ENCODE measurements at places on chromosomes 6 and 20.

DNA sequence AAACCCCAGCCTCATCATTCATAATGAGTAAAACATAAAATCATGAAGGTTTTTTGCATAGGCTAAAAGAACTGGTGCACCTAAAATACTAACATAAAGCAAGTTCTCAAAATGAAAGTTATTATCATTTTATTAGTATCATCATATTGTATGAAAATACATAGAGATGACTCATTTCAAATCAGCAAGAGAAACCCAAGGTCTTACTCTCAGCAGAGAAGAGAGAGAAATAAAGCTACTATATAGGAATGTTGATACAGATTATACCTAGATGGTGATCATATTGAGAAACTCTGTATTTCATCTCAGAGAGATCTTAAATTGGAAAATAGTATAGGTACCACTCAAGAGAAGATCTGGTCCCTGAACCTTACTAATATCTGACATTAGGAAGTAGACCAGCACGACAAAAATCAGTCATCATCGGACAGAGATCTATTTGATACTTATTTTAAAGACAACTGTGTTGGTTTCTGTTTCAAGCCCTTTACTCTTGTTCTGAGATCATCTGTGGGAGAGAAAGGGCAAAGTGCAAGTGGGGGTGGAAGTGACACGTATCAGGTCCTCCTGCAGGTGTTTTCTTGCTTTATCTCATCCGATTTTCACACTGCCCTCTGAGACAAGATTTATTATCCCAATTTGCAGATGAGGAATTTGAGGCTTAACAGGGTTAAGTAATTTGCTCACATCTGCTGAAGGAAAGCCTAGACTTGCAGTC is 532.3 kb downstream of the MAFB start:
- no peak overlapping the region for H3K27ac ChIP-seq
- no peaks in the 10 kb centered on the region for H3K36me3 ChIP-seq
- no peaks in the 10 kb centered on the region for H3K27me3 ChIP-seq
- DNase-seq, result no peak
- no peak overlapping the region for H3K4me3 ChIP-seq

- no peaks in the 10 kb centered on the region for H3K36me3 ChIP-seq
- no peak for DNase-seq
Observed at GRCh38 chr6:93165850-93166430, 253.4 kb downstream of the EPHA7 start.

- DNase-seq, result peak; percentile 31
- no peaks in the 10 kb centered on the region for H3K4me1 ChIP-seq
- H3K36me3 ChIP-seq, result peaks cover 4% of the 10 kb centered on the region
- no peak overlapping the region for H3K27ac ChIP-seq
Observed at GRCh38 chr6:125066964-125067363, 86.6 kb upstream of the TPD52L1 start.

GRCh38 chr6:163588220-163588919 is 173.9 kb downstream of the QKI start:
- no peak overlapping the region for H3K27ac ChIP-seq
- peaks cover 3% of the 10 kb centered on the region for H3K36me3 ChIP-seq
- DNase-seq, result no peak
- no peaks in the 10 kb centered on the region for H3K27me3 ChIP-seq

- peaks cover 2% of the 10 kb centered on the region for H3K36me3 ChIP-seq
- no peak for DNase-seq
- H3K27ac ChIP-seq, result no peak overlapping the region
- H3K27me3 ChIP-seq, result no peaks in the 10 kb centered on the region
Observed at GRCh38 chr6:45196121-45196520, 132.0 kb upstream of the RUNX2 start.

GRCh38 chr6:149990661-149991471 is 27.1 kb downstream of the ULBP1 start:
- H3K4me1 ChIP-seq, result peaks cover 25% of the 10 kb centered on the region
- H3K4me3 ChIP-seq, result peak overlapping the region; percentile 76
- H3K27ac ChIP-seq, result peak overlapping the region; percentile 3
- peaks cover 93% of the 10 kb centered on the region for H3K27me3 ChIP-seq
- peak; percentile 62 for DNase-seq

GRCh38 chr6:127477658-127478057 is 18.5 kb upstream of the KIAA0408 start:
- DNase-seq, result no peak
- H3K27ac ChIP-seq, result no peak overlapping the region
- no peak overlapping the region for H3K4me3 ChIP-seq
- no peaks in the 10 kb centered on the region for H3K27me3 ChIP-seq
- peaks cover 40% of the 10 kb centered on the region for H3K36me3 ChIP-seq

DNA sequence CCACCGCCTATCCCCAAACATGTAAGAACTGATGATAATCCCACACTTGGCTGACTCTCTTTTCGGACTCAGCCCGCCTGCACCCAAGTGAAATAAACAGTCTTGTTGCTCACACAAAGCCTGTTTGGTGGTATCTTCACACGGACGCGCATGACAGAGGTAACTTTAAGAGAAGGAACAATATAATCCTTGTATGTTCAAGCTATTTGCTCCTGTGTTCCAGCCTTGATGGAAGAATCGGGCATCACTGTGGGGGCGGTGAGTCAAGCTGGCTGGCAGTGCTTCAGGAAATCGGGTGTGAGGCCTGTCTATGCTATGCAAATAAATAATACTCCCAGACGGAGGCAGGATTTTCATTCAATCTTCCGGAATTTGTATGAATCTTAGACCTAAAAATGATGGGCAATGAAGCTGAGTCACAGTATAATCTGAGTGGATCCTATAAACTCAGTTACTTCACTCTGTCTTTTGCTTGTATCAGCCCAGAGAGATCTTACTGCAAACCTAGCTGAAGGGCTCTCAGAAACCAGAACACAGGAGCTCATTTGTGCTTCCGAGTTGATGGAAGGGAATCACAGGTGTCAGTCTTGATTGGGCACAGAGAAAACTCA is 45.2 kb upstream of the NT5E start:
- peak overlapping the region; percentile 61 for H3K27ac ChIP-seq
- H3K27me3 ChIP-seq, result no peaks in the 10 kb centered on the region
- DNase-seq, result no peak
- no peaks in the 10 kb centered on the region for H3K36me3 ChIP-seq
- peaks cover 47% of the 10 kb centered on the region for H3K4me1 ChIP-seq

DNA sequence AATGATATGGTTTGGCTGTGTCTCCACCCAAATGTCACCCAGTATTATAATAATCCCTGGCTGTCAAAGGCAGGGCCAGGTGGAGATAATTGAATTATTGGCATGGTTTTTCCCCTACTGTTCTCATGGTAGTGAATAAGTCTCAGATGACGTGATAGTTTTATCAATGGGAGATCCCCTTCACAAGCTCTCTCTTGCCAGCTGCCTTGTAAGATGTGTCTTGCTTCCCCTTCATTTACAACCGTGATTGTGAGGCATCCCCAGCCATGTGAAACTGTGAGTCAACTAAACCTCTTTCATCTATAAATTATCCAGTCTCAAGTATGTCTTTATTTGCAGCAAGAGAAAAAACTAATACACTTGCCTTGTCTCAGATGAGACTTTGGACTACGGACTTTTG is 907.3 kb upstream of the MANEA start:
- H3K36me3 ChIP-seq, result no peaks in the 10 kb centered on the region
- DNase-seq, result no peak
- H3K27ac ChIP-seq, result no peak overlapping the region
- H3K4me1 ChIP-seq, result no peaks in the 10 kb centered on the region
- H3K4me3 ChIP-seq, result no peak overlapping the region
- no peaks in the 10 kb centered on the region for H3K27me3 ChIP-seq
